ENCODE measurements at places on chromosomes 4 and X.

- peak; percentile 76 for DNase-seq
Observed at GRCh38 chr4:181688432-181688831, 554.8 kb upstream of the TENM3 start.

- DNase-seq = no peak
Observed at GRCh38 chrX:106621836-106622235, 10.1 kb downstream of the RADX start.

DNA sequence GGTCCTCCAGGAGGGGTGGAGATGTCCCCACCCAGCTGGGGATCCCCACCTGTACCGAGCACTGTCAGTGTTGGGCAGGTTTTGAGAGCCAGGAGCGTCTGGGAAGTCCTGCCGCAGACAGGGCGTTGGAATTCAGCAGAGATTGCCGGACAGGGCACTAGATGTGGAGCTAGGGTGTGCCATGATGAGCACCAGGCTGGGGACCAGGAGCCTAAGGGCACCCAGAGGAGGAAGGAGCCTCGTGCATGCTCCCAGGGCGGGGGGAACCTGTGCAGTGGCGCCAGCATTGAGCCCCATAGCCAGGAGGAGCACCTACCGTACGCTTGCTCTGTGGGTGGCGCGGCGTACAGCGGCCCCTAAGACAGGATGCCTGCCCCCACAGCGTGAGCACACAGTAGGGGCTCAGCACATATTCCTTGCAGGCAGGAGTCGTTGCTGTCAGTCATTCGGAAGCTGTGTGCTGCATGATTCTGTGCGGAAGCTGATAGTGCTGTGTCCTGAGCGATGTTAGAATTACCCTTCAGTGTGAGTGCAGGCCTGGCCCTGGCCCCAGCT is 18.8 kb upstream of the TADA2B start:
- DNase-seq = no peak

GRCh38 chrX:71622032-71622575 is 3.8 kb upstream of the CXCR3 start:
- DNase-seq = no peak

DNA sequence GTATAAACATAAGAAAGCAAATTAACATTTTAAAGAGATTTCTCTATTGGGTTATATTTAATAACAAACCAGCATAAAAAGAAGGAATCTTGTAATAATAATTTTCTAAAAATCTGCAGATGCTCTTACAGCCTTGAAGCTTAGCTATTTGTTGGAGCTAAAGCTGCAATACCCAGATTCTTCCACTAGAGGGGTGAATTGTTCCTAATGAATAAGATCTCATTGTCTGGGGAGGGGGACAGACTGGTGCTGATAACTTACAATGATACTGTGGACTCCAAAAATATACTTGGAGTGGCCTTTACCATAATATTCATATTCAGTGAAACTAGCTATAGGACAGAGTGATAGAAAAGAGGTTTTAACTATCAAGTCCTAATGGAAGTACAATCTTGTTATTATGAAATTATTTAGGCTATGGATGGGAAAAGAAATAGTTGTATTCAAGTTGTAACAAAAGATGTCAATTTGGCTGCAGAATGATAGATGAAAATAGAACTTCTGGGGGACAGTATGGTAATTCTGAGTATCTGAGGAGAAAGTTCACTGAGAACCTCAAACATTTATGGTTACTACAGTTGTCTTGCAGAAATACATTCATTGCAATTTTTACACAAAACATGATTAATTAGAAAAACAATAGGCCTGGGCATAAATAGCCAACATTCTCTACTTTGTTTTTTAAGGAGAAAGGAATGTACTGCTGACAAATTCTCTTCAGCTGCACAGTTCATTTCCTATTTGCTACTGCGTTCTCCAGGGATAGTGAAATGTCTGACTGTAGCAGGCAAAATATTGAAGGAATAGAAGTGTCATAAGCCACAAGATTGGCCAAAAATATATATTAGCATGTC is 443.3 kb downstream of the GBA3 start:
- peak; percentile 49 for DNase-seq

DNA sequence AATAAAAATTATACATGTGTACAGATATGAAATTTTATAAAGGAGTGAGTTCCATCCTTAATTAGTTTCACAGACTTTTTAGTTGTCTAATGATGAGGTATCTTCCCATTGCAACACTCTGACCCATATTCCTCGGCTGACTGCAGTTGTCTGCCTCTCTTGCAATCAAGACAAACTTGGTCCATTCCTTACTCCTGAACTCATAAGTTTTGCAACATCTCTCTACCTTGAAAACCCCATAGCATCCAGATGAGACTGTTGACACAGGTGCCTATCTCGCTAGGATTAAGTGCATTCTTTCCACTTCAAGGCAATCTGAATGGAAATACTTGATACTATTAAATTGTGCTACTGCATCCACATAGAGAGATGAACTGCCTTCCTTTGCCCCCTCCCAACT is 2.3 kb downstream of the XKRX start:
- no peak for DNase-seq

GRCh38 chrX:13094828-13095341 is 50.5 kb upstream of the FAM9C start:
- no peak for DNase-seq

DNA sequence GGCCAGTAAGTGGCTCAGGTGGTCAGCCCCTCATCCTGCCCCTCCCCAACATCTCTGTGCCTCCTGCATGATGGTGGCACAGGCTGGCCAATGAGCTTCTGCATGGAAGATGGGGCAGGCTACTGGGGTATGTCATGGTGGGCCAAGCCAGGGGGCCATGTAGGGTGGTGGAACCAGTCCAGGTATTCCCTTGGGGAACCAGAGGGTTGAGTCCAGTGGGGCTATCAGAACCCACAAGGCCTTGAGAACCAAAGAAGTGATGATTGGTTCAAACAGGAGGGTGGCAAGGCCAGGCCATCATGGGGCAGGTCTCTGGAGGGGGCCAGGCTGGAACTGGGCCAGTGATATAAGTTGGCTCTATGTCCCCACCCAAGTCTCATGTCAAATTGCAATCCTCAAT is 18.8 kb upstream of the PPP2R2C start:
- no peak for DNase-seq

DNA sequence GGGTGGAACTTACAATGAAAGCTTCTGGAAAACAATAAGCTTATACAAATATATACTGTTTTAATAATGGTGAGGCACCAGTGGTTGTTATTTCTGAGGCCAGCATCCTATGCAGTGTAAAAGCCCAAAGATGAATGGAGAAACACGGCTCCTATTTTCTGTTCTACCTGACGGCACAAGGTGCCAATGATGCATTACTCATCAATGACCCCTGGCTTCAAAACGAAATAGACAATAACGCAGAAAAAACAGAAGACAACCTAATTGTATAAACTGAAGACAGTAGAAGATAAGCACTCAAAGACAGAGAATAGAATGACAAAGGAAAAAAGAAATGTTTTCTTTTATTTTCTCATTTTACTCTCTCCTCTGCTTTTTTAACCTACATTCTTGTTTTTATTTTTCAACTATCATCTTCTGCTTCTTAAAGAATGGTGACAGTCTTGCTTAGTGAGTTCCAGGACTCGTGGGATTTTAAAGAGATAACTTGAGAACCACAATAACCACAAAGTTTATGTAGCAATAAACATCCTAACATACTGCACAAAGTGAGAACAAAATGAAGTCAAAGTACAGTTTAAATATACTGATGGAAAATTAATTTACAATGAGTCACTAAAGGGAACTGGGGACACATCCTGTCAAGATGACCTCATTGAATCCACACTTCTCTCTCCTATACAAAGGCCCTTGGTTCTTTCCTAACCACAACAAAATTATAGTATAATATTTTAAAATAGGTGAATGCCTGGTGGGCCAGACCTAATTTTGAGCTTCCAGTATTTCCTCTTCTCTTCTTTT is 169.8 kb downstream of the BTC start:
- peak; percentile 95 for DNase-seq

- no peak for DNase-seq
Observed at GRCh38 chr4:27215220-27215826, 354.7 kb downstream of the STIM2 start.

GRCh38 chr4:65580551-65580950 is 89.7 kb downstream of the EPHA5 start:
- DNase-seq = peak; percentile 32

DNA sequence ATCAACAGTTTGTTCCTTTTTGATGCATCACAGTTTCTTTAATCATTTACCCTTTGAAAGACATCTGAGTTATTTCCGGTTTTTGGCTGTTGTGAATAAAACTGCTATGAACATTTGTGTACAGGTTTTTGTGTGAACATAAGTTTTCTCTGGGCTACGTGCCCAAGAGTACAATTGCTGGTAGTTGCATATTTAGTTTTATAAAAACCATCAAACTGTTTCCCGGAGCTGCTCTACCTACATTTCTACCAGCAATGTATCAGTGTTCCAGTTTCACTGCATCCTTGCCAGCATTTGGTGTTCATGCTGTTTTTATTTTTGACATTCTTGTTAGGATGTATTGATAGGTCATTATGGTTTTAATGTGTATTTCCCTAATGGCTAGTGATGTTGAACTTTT is 17.3 kb downstream of the KDM6A start:
- DNase-seq = no peak

DNA sequence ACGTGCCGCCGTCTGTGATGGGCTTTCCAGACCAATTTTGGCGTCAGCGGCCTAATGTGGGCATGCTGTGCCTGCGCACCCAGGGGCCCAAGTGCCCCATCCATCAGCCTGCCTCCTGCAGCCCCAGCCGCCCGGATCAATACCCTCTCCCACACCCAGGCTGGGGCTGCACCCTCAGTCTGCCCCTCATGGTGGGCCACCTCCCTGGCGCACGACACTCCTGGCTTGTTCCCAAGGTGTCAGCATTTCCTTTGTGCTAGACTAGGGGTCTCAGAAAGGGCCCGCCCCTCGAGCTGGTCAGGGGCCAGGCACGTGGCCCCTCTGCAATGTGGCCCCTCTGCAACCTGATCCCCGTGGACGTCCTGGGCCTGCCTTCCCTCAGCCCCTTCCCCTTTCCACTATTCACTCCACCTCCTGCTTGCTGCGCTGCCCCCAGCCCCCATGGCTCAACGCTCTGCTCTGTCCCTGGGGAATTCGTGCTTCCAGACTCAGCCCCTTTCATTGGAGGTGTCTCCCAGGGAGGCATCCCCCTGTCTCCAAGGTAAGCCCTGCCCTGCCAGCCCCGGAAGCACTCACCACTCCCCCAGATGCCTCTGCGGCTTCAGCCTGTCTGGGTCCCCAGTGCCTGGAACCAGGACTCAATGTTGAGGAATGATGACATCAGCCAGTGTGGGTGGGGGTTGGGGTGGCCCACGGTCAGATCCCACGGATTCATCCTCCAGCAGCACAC is 130.8 kb downstream of the HMX1 start:
- no peak for DNase-seq

DNA sequence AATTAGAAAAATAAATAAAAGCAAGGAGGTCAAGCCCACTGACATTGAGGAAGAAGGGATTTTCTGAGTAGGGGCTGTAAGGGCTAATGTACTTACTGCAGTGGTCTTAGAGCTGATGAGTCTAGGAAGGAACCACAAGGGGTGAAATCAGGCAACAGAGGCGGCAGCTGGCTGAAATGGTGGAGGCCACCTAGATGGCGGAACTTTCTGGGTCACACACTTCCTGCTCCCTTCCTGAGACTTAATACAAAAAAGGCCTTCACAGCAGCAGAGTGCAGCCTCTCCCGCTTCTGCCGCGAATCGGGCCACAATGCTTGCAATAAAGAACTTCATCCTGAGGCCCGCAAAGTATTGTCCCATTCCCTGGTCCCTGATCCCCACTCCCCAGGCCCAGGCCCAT is 15.4 kb downstream of the SNX12 start:
- DNase-seq = no peak

DNA sequence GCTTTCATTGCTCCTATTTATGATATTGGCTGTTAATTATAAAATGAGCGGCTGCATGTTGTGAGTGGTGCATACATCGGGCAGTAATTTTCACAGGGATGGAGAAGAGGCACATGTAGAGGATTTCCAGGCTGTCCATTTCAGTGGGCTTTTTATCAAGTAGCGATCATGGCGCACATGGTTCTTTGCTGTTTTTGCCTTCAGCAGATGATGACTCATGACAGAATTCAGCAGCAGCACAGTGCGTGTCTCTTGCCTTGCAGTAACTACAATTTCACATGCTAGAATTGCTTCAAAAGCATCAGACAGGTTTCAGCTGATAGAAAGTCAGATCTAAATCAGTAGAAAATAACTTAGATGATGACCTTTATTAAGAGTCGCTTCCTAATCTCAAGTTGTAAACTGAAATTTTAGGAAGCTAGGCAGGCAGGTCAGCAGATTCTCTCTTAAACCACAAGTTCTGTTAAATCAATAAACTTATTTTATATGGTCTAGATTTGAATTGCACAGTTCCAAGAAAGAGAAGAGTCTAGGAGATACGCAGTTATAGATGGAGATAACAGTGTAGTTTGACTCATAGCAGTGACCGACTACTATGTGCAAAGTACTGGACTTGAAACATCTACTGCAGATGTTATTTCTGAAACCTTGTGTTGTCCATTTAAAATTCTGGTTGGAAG is 35.8 kb downstream of the LRP2BP start:
- DNase-seq = peak; percentile 67

DNA sequence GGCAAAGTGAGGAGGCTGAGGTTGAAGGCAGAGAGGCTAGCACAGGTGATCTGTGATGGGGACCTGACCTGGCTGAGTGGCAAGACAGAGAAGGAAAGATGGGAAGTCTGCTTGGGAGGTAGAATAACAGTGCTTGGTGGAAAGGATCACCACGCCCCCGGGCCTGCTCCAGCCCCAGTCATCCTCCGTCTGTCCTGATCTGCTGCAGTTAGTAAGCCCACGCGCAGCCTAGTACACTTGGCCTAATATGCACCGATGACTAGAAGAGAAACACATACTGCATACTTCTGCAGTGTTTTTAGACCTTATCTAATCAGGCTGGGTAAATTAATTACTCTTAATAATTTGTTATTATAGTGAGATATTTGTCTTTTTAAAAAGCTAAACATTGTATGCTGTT is 103.7 kb upstream of the KLF3 start:
- DNase-seq = no peak

DNA sequence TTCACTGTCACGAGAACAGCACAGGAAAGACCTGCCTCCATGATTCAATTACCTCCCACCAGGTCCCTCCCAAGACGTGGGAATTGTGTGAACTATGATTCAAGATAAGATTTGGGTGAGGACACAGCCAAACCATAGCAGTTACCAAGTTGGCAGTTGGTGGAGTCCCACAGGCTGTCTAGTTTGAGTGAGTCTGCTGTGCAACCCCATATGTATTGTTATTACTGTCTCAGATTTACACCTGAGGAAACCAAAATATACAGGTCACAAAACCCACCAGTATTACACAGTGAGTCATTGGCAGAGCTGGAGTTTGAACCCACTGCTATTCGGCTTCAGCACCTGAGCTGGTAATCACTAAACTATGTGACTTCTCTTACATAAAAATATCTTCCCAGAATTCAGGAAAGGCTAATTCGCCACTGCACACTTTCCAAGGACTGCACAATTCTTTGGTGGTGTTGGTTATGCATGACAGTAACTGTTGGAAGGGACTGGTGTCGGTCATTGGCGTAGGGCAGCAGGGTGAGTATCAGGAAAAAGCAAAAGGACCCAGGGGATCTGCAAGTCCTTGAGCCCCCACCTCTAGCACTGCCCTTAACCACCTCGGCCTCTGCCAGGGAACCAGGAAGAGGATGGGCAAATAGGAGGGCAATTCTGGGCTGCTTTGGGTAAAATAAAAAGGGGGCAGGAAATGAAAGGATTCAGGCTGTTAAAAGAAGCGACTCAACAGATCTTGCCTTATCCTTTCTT is 110.1 kb downstream of the USP46 start:
- DNase-seq = no peak

- no peak for DNase-seq
Observed at GRCh38 chrX:33205321-33205720, 6.0 kb downstream of the DMD start.

- DNase-seq = no peak
Observed at GRCh38 chr4:183254162-183254561, 65.9 kb downstream of the CLDN22 start.

Measured in ELR (cell line).